ENCODE measurements at places on chromosomes 2 and 18.

- DNase-seq = no peak
Observed at GRCh38 chr18:73954268-73954667, 193.4 kb downstream of the FBXO15 start.

DNA sequence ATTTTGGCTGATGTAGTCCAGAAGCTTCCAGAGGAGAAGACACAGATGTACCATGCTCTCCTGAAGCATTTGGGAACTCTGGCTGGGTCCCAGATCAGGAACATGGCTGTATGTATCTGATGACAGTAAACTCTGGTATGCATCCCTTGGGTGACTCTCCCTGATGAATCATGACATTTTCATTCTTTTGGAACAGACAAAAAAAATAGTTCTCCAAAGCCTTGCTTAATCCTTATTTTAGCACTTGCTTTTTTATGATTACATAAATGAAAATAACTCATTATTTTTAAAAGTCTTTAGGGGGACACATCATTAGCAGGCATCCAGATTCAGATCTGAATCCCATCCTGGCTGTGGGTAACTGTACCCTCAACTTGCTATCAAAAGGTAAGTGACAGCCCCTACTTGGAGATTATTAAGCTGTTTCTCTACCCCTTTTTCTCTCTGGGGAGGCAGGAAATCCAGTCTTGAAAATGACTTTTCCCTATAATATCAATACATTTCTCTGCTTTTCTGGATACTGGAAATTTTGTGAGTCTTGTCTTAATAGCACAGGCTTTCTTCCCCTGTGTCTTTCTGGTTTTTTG lies 23.3 kb downstream of the AOX1 start:
- DNase-seq = no peak

- no peak for DNase-seq
Observed at GRCh38 chr2:152571048-152571766, 146.1 kb downstream of the PRPF40A start.

DNA sequence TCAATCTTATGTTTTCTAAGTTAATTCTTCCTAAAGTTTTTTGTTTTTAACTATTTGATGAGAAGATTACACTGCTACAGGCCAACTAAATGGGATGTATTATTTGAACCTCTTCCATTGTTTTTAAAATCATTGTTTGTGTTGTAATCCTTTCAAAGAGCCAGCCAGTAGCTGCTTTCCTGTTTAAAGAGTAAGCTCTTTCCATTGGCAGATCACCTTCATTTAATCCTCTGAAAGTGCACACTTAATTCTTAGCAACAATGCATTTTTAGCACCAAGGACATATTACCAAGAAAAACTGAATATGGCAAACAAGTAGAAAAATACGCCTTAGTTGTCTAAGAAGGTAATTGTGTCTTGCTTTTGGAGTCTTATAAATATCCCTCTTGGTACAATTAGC lies 54.0 kb downstream of the MEIS1 start:
- DNase-seq = no peak

DNA sequence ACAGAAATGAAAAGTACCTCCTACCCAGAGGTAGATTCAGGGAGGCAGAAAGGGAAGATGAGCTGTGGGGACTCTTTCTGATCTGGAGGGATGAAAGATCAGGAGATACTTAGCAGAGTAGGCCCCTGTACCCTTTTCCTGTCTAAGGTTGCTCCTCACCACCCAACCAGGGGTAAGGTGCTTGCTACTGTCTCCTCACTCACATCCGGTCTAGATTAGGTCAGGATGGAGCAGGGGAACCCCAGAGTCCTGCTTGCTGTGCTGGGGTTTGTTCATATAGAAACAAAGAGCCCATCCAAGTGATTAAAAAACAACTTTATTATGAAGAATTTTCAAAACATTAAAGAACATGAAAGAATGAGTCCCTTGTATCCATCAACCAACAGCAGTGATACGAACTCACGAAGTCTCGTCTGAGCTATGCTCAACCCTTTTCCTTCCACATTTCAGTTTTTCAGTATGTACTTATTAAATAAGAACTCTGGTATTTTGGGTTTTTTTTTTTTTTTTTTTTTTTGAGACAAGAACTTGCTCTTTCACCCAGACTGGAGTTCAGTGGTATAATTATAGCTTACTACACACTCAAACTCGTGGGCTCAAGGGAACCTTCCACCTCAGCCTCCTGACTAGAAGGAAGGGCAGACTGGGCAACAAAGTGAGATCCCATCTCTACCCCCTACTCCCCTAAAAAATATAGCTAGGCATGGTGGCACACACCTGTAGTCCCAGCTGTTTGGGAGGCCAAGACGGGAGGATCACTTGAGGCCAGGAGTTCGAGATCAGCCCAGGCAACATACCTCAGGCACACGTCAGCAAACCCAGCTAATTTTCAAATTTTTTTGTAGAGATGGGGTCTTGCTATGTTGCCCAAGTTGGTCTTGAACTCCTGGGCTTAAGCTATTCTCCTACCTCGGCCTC lies 28.5 kb upstream of the MCFD2 start:
- DNase-seq = peak; percentile 69

DNA sequence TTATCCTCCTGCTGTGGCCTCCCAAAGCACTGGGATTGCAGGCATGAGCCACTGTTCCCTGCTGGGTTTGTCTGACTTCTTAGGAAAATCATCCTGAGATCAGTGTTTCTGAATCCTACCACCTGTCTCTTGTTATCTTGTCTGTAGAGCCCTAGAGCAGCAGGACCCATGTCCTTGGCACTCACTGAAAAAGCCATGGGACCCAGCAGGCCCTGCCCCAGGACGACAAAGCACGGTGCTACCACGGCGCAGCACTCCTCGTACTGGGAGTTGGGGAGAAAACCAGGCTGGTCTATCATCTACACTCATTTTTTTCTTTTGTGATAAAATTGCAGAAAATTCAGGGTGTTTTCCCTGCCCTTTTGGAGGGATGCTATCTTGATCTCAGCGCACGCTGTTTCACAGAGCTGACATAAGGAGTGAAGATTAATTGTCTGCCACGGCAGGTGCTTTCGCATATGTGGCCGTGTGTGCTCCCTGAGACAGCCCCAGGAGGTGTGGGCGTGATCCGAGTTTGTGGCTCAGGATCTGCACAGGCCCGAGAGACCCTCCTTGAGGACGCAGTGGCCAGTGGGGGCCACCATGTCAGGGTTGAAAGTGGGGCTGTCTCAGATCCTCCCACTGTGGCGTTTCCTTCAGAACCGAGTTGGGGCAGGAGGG lies 179.1 kb downstream of the LDLRAD4 start:
- DNase-seq = no peak

GRCh38 chr18:10417191-10417590 lies 37.2 kb upstream of the APCDD1 start:
- no peak for DNase-seq

GRCh38 chr18:79555885-79556284 lies 123.7 kb upstream of the CTDP1 start:
- no peak for DNase-seq

- DNase-seq = no peak
Observed at GRCh38 chr2:123362671-123363440, 662.2 kb upstream of the CNTNAP5 start.

DNA sequence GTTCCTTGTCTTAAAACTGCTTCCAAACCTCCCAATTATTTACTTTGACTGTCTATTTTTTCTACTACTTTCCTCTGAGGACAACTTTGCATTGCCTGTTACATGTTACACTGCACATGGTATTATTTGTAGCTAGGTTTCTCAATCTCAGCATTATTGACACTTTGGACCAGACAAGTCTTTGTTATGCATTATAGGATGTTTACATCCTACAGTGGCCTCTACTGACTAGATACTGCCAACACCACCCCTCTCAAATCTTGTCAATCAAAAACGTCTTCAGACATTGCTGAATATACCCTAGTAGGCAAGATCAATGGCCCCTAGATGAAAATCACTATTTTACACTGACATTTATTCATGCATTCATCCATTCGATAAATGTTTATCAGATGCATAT lies 129.6 kb upstream of the DNAJC10 start:
- peak; percentile 30 for DNase-seq

GRCh38 chr18:76710646-76711520 lies 111.5 kb upstream of the ZNF236 start:
- no peak for DNase-seq

- no peak for DNase-seq
Observed at GRCh38 chr2:169336695-169337094, 25.6 kb downstream of the LRP2 start.

Measured in GM10248 (cell line).